Urothelium cell line (cell line): ENCODE measurements at places on chromosomes 7 and 10.

DNA sequence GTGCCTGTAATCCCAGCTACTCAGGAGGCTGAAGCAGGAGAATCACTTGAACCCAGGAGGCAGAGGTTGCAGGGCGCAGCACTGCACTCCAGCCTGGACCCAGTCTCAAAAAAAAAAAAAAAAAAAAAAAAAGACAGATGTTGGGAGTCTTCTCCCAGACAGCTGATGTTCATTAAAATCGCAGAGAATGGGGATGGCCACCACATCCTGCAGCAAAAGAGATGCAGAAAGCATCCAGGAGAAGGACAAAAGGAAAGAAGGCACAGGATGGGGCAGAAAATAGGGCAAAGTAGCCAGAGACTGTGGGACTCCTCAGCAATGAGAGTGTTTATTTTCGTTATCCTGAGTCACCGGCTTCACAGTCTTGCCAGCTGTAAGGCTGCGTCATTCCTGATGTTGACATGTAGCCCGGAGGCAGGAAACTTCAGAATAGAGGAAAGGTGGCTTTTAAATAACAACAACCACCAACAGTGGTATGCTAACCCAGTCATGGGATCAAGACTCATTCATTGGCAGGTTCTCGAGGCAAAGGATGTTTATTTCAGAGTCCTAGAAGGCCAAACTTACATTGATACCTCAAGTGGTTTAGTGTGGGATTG lies 149.5 kb upstream of the SVIL start:
- DNase-seq: peak; percentile 89

GRCh38 chr7:112940314-112940732 lies 146.3 kb downstream of the GPR85 start:
- no peak for DNase-seq

DNA sequence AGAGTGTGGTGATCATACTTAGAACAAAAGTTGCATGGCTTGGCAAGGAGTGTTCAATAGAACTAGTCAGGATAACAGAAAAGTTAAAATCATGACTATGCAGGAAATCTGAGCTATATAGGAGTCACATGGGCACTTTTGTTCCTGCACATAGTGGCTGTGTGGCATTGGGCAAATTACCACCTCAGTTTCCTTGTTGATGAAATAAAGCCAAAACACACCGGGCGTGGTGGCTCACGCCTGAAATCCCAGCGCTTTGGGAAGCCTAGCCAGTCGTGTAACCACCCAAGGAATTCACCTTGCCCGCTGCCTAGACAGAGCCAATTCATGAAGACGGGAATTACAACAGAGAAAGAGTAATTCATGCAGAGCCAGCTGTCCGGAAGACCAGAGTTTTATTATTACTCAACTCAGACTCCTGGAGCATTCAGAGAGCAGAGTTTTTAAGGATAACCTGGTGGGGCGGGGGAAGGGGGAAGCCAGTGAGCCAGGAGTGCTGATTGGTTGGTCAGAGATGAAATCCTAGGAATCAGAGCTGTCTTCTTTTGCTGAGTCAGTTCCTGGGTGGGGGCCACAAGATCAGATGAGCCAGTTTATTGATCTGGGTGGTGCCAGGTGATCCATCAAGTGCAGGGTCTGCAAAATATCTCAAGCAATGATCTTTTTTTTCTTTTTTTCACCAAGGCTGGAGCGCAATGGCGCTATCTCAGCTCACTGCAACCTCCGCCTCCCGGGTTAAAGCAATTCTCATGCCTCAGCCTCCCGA lies 6.4 kb upstream of the MKRN1 start:
- DNase-seq: no peak

GRCh38 chr10:75072727-75073126 lies 38.7 kb upstream of the SAMD8 start:
- no peak for DNase-seq

DNA sequence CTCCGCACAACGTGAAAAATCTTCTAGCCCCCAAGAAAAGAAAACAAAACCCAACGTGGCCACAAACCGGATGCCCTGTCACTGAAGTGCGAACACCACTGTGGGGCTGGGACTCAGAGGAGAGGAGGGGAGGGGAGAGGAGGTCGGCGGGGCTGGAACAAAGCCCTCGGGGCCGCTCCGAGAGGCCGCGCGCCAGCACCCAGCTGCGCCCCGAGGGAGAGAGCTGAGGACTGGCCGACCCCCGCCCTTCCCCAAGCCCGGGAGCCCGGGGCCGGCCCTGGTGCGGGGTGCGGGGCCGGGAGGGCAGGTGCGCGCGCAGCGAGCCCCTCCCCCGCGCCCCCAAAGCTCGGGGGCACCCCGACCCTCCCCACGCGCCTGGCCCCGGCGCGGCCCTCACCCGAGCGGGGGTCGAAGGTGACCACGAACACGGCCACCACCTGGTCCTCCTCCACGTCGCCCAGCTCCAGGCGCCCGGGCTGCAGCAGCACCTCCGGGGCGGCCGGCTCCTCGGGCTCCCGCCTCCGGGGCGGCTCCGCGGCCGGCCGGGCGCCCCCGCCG lies 398 bp downstream of the DENND11 start:
- peak; percentile 30 for DNase-seq

- DNase-seq: no peak
Observed at GRCh38 chr7:106827626-106828025, 37.5 kb upstream of the PIK3CG start.

GRCh38 chr10:110735620-110736027 lies 91.5 kb downstream of the RBM20 start:
- no peak for DNase-seq

DNA sequence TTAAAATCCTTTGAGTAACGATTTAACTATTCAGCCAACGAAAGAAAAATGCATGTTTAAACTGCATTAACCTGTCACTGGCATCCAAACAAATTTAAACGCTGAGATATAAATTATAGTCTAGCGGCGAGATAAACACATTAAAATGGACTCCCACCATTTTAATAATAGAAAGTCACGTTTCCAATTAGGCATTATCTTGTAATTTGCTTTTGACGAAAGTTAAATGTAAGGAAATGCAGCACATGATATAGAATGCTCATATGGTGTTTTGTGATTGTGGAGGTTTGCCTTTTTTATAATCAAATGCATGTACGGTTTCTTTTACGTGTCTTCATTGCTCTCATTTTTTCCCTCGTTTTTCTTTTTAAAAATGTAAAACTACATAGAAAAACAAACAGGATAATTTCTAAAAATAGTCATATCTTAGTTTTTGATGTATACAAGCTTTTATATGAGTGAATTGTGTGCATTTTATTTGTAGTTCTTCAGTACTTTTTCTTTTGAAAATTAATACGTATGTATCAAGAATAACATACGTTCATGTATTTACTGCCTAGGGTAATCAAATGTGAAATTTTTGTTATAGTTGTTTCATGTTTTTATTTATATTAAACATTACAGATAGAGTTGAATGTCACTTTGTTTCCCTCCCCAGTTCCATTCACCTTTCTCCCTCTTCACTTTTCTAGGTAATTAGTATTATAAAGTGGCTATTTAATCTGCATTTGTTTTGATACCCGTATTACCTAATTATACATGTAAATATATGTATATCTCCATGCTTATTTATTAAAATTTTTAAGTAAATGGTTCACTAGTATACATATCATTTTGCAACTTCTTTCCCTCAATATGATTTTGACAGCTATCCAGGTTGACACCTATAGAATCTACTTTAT lies 1.1 kb upstream of the KLF14 start:
- no peak for DNase-seq

DNA sequence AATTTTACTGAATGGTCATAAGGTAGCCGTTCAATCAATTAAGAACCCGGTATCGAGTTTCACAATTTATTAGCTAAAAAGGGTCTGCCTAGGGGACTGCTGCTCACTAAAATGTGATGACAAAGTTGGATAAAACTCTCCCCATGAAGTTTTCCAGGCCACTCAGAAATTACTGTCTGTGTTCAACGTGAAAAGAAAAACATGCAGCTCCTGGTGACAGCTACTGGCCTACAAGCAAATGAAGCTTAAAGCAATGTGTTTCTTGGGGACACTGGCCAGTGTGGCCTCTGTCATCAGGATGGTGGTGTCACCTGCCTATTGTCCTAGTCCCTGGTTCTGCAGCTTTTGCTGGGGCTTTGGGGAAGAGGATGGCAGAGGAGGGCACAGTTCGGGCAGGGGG lies 222.6 kb downstream of the WDR11 start:
- DNase-seq: no peak

DNA sequence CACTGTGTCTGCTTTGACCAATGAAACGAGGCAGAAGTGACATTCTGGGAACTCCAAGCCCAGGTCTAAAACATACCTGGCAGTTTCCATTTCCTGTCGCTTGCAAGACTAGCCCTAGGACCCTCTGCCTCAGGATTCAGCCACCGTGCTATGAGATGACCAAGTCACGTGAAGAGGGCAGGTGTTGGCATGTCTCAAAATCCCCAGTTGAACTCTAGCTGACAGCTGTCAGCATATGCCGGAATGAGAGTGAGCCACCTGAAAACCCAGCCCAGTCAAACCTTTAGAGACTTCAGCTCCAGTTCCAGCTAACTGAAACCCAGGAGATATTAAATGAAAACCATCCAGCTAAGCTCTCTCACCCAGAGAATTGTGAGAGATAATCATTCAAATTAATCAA lies 89.9 kb upstream of the PPP1R3A start:
- no peak for DNase-seq

- no peak for DNase-seq
Observed at GRCh38 chr7:126079581-126079980, 1150.0 kb upstream of the POT1 start.

- DNase-seq: no peak
Observed at GRCh38 chr10:13885238-13885990, 298.6 kb downstream of the PRPF18 start.

DNA sequence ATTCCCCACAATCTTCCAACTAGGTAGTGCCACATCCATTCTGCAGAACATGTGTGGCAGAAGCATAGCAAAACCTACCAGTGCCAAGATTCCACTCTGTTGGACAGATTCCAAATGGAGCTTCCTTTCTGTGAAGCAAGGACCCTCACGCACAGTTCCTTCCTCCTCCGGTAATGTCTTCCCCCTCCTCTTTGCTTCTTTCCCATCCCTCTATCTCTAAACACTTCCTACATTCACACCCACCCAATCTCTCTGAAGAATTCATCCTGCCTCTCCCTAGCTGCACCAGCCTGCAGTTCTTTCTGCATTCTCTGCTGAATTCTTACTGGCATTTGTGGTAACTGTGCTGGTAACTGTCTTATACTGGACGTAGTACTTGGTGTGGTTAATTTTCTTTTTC lies 124.9 kb downstream of the RNLS start:
- DNase-seq: no peak

- DNase-seq: no peak
Observed at GRCh38 chr10:3908183-3908582, 123.2 kb upstream of the KLF6 start.

- DNase-seq: no peak
Observed at GRCh38 chr10:116669832-116670644, 49.3 kb downstream of the PNLIPRP2 start.

DNA sequence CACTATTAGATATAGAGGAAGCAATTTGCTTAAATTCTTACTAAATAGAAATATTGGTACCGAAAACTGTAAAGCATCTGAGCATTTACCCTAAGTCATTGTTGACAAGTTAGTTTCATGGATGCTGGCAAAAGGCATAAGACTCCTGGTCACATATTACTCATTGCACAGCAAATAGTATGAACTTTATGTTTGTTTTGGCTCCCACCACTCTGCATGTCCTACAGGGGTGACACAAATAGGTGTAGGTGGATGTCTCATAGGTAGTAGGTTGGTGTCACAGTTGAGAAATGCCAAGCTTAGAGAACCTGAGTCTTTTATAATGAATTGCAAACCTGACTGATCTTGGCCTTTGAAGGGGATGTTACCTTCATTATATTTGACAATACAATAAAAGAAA lies 199.6 kb upstream of the SEMA3D start:
- DNase-seq: no peak

DNA sequence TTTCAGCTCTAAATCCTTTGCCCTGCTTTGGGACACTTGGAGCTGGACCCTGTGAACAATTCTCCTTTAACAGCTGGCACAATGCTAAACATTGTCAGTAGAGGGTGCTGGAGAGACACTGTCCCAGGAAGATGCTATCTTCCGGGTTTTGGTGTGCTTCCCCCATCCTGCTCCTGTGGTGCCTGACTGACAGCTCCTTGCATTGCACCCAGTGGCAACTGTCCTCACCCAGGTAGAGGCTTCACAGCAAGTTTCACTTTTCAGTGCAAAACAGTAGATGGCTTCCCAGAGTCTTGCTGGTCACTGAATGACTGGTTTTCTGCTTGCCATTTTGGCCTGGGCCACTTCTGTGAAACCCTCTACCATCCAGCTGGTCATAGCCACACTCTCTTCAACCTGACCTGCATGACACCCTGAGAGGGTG lies 77.3 kb downstream of the CDC14C start:
- peak; percentile 77 for DNase-seq

DNA sequence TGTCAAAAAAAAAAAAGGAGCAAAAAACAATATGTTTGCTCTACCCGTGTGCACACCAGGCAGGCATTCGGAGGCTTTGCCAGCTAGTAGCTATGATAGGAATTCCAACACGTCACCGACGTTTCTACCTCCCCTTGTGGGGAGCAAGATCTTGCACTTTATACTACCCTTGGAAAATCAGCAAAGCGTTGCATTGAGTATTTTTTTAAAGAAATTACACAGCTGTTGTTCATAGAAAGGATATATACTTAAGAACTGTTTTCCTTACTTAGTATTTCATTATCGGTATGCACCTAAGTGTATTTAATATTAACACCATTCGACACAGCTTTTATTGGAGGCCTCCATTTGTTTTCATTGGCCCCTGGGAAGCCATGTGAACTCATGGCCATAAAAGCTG lies 159.9 kb upstream of the MGMT start:
- DNase-seq: peak; percentile 18

- DNase-seq: no peak
Observed at GRCh38 chr7:139823959-139824521, 5.0 kb upstream of the TBXAS1 start.

DNA sequence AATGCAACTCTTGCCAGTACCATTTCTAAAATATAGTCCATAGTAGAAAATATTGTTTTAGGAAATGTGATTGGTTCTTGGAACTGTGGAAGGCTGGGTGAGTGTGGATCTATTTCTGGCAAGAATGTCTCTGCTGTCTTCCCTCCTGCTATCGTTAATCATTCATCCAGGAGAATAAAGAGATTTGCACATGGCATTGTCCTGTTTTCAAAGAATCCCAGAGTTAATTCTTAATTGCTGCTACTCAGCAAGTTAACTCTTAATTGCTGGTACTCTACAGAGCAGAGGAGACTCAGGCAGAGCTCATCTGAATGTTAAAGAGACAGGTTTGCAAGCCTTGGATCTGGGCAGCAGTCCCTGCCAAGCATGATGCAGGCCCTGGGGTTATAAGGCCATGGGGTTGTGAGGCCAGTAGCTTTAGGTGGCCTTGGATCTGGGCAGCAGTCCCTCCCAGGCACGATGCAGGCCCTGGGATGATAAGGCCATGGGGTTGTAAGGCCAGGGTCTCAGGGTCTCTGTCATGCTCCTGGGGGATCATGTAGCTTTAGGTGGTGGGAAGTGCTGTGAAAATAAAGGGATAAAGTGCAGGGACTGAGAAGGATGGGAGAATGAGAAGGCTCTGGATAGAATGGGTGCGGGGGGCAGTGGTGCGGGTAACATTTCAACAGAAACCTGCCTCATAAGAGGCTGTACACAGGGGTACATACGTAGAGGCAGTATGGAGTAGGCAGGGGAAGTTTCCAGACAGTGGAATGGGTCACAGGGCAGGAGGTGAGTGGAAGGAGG lies 162.3 kb downstream of the SVIL start:
- no peak for DNase-seq

GRCh38 chr7:82411732-82412131 lies 31.8 kb downstream of the CACNA2D1 start:
- no peak for DNase-seq

GRCh38 chr10:104450954-104451353 lies 97.3 kb downstream of the CFAP58 start:
- DNase-seq: no peak
